ENCODE measurements at places on chromosomes 1 and 21.

DNA sequence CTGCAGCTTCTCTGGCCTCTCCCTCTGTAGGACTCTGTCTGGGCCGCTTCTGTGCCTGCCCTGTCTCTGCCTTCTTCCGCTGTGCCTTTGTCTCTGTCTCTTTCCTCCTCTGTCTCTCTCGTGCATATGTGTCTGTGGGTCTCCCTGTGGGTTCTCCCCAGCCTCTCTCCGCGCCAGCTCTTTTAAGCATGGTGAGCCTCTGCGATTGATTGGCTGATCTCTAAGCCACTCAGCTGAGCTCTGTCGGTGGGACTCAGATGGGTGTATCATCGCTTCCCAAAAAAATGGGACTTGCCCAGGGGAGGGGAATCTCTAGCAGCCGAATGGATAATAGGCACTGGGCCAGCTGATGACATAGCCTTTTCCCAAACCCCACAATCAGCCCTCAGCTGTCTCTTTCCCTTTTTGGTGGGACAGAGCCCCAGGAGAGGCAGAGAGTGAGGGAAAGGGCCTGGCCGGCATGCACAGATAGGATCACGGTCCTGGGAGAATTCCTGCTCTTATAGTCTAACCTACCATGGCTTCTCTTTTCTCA, at the start of gene ADAMTS4:
Gene ADAMTS4, minus strand, starts transcription at position 158 of the 535 bp plus-strand sequence. CDS start 427 bp downstream, outside the sequence.
- DNase-seq = no peak
- H3K27ac ChIP-seq = peak within 1 kb of the TSS; percentile 99
- no peaks in the 10 kb centered on the region for H3K36me3 ChIP-seq
- peak within 1 kb of the TSS; percentile 40 for H3K4me3 ChIP-seq
- no peaks in the 10 kb centered on the region for H3K27me3 ChIP-seq
- peaks cover 35% of the 10 kb centered on the region for H3K4me1 ChIP-seq

DNA sequence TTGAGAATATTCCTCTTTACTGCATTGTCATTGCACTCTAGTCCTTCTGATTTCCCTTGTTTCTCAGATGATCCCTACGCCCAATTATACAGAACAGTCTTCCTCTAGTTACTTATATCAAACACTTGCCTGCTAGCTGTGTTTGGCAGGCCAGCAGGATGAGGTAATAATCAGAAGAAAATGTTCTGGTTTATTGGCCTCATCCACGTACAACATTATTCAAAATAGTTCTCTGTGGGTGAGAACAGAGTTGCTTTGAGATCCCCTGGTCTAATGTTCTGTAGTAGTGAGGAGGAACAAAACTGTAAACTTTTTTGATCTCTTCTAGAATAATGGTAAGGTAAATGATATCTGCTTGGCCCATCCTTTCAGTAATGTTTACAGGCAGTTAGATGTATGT, 22.3 kb upstream of the C1orf105 start:
- no peak for DNase-seq
- no peaks in the 10 kb centered on the region for H3K36me3 ChIP-seq
- H3K4me1 ChIP-seq = peaks cover 34% of the 10 kb centered on the region
- no peak overlapping the region for H3K4me3 ChIP-seq

- H3K4me3 ChIP-seq = no peak overlapping the region
- no peaks in the 10 kb centered on the region for H3K36me3 ChIP-seq
- H3K27ac ChIP-seq = no peak overlapping the region
- no peaks in the 10 kb centered on the region for H3K4me1 ChIP-seq
- no peak for DNase-seq
Measured at GRCh38 chr1:219833214-219833815, 95.0 kb downstream of the SLC30A10 start.

GRCh38 chr1:170224469-170224868, 78.7 kb downstream of the NTMT2 start:
- DNase-seq = no peak
- H3K27ac ChIP-seq = no peak overlapping the region
- peaks cover 30% of the 10 kb centered on the region for H3K4me1 ChIP-seq
- no peak overlapping the region for H3K4me3 ChIP-seq
- no peaks in the 10 kb centered on the region for H3K27me3 ChIP-seq

DNA sequence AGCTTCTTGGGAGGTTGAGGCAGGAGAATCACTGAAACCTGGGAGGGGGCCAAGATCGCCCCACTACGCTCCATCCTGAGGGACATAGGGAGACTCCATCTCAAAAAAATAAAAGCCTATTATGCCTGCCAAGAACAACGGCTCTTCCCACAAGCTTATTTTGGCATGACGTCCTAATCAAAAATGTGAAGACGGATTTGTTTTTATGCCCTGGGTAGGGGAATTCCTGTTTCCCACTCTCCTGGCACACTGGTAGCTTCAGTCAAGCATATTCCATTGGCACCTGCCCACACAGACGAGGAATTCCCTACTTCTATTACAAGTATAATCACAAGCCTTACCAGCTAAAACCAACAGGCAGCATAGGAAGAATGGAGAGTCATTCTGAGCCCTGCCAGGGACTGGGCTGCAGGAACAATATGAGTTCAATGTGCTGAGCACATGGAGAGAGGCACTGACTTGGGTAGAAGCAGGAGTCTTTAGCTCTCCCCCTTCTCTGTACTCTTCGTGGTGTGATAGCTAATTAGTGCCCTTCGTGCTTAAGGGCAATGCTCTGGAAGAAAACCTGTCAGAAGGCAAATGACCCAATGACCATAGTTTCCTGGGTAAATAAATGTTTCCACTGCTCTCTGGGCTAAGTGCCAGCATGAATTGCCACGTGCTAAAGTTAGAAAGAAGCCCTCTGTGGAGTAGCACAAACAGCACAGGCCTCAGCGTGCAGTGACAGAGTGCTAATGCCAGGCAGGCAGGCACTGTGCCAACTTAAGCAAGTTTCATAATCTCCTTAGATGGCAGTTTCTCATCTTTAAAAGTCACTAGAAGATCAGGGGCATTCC, 16.8 kb downstream of the TNFSF4 start:
- H3K36me3 ChIP-seq = no peaks in the 10 kb centered on the region
- H3K27me3 ChIP-seq = no peaks in the 10 kb centered on the region
- H3K27ac ChIP-seq = peak overlapping the region; percentile 70
- peaks cover 23% of the 10 kb centered on the region for H3K4me1 ChIP-seq
- peak overlapping the region; percentile 49 for H3K4me3 ChIP-seq

GRCh38 chr1:195898924-195899323, 709.3 kb downstream of the KCNT2 start:
- no peak overlapping the region for H3K4me3 ChIP-seq
- no peak overlapping the region for H3K27ac ChIP-seq
- H3K4me1 ChIP-seq = peaks cover 15% of the 10 kb centered on the region
- no peaks in the 10 kb centered on the region for H3K27me3 ChIP-seq

GRCh38 chr1:30916296-30916695, 7.7 kb upstream of the SDC3 start:
- H3K27me3 ChIP-seq = no peaks in the 10 kb centered on the region
- H3K4me1 ChIP-seq = no peaks in the 10 kb centered on the region
- no peak overlapping the region for H3K27ac ChIP-seq
- no peak for DNase-seq
- H3K4me3 ChIP-seq = no peak overlapping the region

DNA sequence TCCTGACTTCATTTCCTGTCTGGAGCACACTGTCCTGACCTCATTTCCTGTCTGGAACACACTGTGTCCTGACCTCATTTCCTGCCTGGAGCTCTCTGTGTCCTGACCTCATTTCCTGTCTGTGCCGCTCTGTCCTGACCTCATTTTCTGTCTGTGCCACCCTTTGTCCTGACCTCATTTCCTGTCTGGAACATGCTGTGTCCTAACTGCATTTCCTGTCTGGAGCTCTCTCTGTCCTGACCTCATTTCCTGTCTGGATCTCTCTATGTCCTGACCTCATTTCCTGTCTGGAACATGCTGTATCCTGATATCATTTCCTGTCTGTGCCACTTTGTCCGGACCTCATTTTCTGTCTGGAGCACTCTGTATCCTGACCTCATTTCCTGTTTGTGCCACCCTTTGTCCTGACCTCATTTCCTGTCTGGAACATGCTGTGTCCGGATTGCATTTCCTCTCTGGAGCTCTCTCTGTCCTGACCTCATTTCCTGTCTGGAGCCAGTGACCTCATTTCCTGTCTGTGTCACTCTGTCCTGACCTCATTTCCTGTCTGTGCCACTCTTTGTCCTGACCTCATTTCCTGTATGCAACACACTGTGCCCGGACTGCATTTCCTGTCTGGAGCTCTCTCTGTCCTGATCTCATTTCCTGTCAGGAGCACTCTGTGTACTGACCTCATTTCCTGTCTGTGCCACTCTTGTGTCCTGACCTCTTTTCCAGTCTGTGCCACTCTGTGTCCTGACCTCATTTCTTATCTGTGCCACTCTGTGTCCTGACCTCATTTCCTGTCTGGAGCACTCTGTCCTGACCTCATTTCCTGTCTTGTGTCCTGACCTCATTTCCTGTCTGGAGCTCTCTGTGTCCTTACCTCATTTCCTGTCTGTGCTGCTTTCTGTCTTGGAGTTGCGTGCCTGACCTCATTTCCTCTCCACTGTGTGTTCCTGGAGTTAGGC, 27.6 kb downstream of the SKI start:
- no peak for DNase-seq
- peaks cover 90% of the 10 kb centered on the region for H3K4me1 ChIP-seq
- H3K27me3 ChIP-seq = no peaks in the 10 kb centered on the region
- H3K27ac ChIP-seq = peak overlapping the region; percentile 68

DNA sequence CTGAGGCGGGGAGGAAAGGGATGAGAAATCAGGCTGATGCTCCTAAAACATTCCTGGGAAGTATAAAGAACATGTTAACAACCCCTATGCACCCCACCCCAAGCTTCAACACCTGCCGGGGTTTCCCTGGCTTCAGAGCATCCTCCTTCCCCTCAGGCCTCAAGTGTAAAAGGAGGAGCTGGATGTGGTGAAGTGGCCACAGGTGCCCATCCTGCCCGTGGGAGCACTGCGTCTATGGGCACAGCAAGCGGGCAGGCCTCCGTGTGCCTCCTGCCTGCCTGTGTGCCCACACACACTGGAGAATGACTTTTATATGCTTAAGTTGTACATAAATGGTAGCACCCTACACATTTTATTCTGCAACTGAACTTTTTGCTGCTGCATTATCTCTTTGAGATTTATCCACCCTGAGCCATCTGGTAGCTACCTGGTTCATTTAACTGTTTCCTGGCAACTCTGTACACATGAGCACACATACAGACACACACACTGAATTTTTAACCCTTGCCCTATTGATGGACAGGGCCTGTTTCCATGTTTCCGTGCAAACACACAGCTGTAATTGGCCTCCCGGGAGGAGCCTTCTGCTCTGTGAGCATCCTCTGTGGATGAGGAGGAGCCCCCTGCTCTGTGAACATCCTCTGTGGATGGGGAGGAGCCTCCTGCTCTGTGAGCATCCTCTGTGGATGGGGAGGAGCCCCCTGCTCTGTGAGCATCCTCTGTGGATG, 13.4 kb upstream of the FTCD start:
- H3K4me1 ChIP-seq = no peaks in the 10 kb centered on the region
- H3K4me3 ChIP-seq = no peak overlapping the region
- H3K36me3 ChIP-seq = no peaks in the 10 kb centered on the region
- H3K27ac ChIP-seq = no peak overlapping the region
- DNase-seq = no peak
- no peaks in the 10 kb centered on the region for H3K27me3 ChIP-seq

- H3K27me3 ChIP-seq = no peaks in the 10 kb centered on the region
- no peak for DNase-seq
- H3K4me1 ChIP-seq = peaks cover 7% of the 10 kb centered on the region
- H3K27ac ChIP-seq = no peak overlapping the region
Measured at GRCh38 chr1:211699059-211699458, 23.6 kb upstream of the NEK2 start.

DNA sequence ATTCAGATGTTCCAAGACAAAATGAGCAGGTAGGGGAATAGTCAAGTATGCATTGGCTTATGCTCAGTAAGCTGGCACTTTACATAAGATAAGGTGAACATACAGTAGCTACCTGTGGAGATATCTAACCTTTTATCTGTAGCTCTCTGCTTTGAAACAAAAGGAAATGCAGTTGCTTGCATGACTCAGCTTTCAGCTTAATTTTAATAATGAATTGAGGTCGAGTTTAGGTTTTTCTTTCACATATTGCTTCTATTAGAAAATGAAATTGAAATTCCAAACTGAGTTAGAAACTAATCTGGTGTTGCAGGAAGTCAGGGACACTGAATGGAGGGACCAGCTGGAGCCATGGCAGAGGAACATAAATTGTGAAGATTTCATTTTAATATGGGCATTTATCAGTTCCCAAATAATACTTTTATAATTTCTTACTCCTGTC, 8.3 kb downstream of the FRRS1 start:
- H3K4me3 ChIP-seq = no peak overlapping the region
- DNase-seq = no peak
- H3K36me3 ChIP-seq = no peaks in the 10 kb centered on the region
- no peaks in the 10 kb centered on the region for H3K27me3 ChIP-seq
- H3K4me1 ChIP-seq = peaks cover 4% of the 10 kb centered on the region
- no peak overlapping the region for H3K27ac ChIP-seq

GRCh38 chr21:33162436-33162951, 67.2 kb upstream of the IFNAR2 start:
- no peak for DNase-seq
- H3K27me3 ChIP-seq = no peaks in the 10 kb centered on the region
- no peak overlapping the region for H3K4me3 ChIP-seq
- H3K27ac ChIP-seq = no peak overlapping the region

GRCh38 chr1:2408456-2408855, 3.9 kb downstream of the PEX10 start:
- no peaks in the 10 kb centered on the region for H3K27me3 ChIP-seq
- peaks cover 31% of the 10 kb centered on the region for H3K36me3 ChIP-seq
- no peak overlapping the region for H3K4me3 ChIP-seq
- no peak overlapping the region for H3K27ac ChIP-seq
- peaks cover 15% of the 10 kb centered on the region for H3K4me1 ChIP-seq

DNA sequence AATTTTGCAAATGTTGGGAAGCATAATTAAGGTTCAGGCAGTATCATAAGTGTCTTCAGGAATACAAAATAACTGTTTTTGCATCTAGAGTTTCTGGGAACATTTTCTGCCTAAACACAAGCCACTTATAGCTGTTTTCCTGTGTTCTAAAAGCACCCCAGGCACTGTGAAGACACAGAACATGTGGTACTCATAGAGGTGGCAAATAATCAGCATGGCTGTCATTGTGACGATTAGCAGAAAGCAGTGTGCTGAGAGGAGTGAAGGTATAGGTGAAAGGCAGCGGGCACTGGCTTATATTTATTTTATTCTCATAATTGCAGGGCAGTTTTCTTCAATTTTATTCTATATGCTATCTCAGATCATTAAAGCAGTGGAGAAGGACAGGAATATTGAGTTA, 119.6 kb downstream of the LRRC53 start:
- no peaks in the 10 kb centered on the region for H3K4me1 ChIP-seq
- no peaks in the 10 kb centered on the region for H3K36me3 ChIP-seq
- no peak overlapping the region for H3K4me3 ChIP-seq
- no peaks in the 10 kb centered on the region for H3K27me3 ChIP-seq

GRCh38 chr1:93079685-93080141, 630 bp downstream of the MTF2 start:
- peak overlapping the region; percentile 40 for H3K27ac ChIP-seq
- peak overlapping the region; percentile 98 for H3K4me3 ChIP-seq
- peaks cover 22% of the 10 kb centered on the region for H3K4me1 ChIP-seq
- H3K27me3 ChIP-seq = no peaks in the 10 kb centered on the region
- no peak for DNase-seq

GRCh38 chr1:14958249-14959058, 195.1 kb upstream of the TMEM51 start:
- DNase-seq = no peak
- no peak overlapping the region for H3K27ac ChIP-seq
- H3K36me3 ChIP-seq = peaks cover 5% of the 10 kb centered on the region
- H3K27me3 ChIP-seq = no peaks in the 10 kb centered on the region
- H3K4me3 ChIP-seq = no peak overlapping the region

GRCh38 chr1:47382399-47382983, 33.6 kb upstream of the FOXE3 start:
- H3K36me3 ChIP-seq = peaks cover 5% of the 10 kb centered on the region
- no peaks in the 10 kb centered on the region for H3K27me3 ChIP-seq
- DNase-seq = no peak
- peaks cover 12% of the 10 kb centered on the region for H3K4me1 ChIP-seq
- no peak overlapping the region for H3K4me3 ChIP-seq
- H3K27ac ChIP-seq = no peak overlapping the region

All from thoracic aorta (tissue), 2 donors.